ENCODE measurements at places on chromosomes 11 and 22.

- DNase-seq: no peak
These were observed 10.0 kb downstream of the CD6 start for GRCh38 chr11:60981515-60981914.

GRCh38 chr22:41752011-41752970, 48.2 kb upstream of the CCDC134 start:
- no peak for DNase-seq

GRCh38 chr11:92149996-92150395, 74.6 kb upstream of the FAT3 start:
- DNase-seq: no peak

GRCh38 chr22:44901301-44901700, 108.5 kb downstream of the PHF21B start:
- no peak for DNase-seq

DNA sequence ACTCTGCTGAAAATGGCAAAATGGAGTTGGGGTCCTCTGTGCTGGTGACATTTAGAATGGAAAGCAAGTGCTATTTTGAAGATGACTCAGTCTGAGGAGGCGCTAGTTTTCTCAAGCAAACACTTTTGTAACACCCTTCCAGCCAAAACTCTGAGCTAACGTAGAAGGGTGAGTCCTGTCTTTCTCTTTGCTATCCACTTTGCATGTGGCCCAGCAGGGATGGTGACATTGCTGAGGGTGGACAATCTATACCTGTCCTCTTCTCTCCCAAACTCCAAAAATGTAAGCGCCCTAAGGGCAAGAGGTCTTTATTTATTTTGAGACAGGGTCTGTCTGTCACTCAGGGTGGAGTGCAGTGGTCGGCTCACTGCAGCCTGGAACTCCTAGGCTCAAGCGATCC, 3.6 kb upstream of the KAT5 start:
- no peak for DNase-seq

DNA sequence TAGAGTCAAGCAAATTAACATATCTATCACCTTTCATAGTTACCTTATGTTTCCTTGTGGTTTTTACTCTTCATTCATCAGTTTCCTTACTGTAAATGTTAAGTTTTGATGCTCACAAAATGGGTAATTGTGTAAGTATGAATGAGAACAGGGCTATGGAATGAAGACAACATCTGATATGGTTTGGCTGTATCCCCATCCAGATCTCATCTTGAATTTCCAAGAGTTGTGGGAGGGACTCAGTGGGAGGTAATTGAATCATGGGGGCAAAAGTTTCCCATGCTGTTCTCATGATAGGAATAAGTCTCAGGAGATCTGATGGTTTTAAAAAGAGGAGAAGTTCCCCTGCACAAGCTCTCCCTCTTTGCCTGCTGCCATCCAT, 107.6 kb downstream of the CCDC34 start:
- DNase-seq: peak; percentile 51

GRCh38 chr11:103043826-103044678, 47.9 kb downstream of the DCUN1D5 start:
- no peak for DNase-seq
